ENCODE measurements at places on chromosomes 5 and 9.

DNA sequence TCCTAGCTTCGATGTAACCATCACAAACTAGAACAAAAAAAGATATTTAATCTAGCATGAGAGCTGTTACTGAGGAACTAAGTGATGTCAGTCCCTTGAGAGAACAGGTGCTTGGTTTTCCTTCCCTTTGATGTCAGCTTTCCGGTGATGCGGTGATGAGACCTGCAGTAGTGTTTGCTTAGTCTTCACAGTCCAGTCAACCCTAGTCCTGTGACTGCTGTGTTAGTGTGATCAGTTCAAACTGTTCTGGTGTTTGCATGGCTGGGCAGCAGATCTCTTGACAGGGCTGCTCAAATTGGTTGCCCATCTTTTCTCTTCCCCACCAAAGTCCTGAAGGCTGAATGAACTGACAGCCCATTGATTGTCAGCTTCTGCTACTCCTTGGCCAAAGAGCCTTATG, 608.6 kb upstream of the DAB2 start:
- DNase-seq = peak; percentile 29

- no peak for DNase-seq
These were observed 11.3 kb downstream of the C5 start for GRCh38 chr9:121038804-121039203.

GRCh38 chr5:134580001-134580460, 52.6 kb downstream of the SAR1B start:
- no peak for DNase-seq

DNA sequence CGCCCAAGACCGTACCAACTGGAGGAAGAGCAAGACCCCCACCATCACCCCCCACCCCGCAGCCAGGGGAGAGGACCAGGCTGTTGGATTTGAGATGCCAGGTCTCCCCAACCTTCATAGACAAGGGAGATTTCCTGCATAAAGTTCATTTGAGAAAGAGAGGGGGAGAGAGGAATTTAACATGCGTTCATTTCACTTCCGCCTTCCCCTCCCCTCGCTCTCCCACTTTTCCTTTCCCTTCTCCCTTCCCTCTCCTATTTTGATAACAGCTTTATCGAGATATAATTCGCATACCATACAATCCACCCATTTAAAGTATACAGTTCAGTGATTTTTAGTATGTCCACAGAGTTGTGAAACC, 4.2 kb upstream of the NKX2-5 start:
- no peak for DNase-seq
